Bone marrow (tissue), 2 donors: ENCODE measurements at places on chromosomes 6 and 20.

GRCh38 chr20:44590980-44591778 is 8.8 kb downstream of the PKIG start:
- DNase-seq = no peak

GRCh38 chr6:149089510-149089909 is 228.0 kb upstream of the TAB2 start:
- no peak for DNase-seq

GRCh38 chr20:37205794-37206193 is 26.4 kb upstream of the MROH8 start:
- no peak for DNase-seq

DNA sequence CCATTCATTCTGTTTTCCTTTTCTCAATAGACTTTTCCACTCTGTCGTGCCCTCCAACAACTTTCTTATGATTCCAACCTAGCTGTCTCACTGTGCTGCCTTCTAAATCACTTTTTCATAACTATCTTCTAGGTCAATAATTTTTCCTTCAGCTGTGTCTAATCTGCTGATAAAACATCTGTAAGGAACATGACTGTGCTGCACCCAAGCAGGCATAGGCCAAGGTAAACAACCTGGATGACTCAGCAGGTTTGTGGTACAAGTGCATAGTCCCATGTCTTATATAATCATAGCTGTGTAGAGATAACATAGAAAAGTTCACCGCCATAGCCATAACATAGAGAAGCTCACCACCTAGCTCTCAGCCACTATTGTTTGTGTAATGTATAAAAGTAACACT is 332.3 kb downstream of the PLCB1 start:
- DNase-seq = no peak

- no peak for DNase-seq
These were observed 465.4 kb downstream of the CD109 start for GRCh38 chr6:74161380-74161779.

DNA sequence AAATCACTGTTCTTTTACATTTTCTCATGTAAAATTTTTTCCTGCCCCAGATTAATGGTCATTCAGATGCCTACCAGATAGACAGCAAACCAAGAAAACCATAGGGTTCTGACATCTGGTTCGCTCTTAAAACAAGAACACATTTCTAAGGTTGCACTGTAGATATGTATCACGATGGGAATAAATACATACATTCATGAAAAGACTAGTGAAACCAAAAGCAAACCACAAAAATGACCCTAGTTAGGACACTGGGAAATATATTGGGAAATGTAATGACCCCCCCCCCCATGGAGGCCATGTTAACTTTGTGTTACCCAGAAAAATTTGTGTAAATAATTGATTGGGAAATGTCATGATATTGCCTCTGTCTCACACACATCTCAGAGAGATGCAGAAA is 37.5 kb downstream of the MTFR2 start:
- DNase-seq = no peak

- no peak for DNase-seq
These were observed 170.0 kb upstream of the LAMA2 start for GRCh38 chr6:128712898-128713297.

- DNase-seq = no peak
These were observed 4.1 kb upstream of the ZNF335 start for GRCh38 chr20:45976086-45976485.

DNA sequence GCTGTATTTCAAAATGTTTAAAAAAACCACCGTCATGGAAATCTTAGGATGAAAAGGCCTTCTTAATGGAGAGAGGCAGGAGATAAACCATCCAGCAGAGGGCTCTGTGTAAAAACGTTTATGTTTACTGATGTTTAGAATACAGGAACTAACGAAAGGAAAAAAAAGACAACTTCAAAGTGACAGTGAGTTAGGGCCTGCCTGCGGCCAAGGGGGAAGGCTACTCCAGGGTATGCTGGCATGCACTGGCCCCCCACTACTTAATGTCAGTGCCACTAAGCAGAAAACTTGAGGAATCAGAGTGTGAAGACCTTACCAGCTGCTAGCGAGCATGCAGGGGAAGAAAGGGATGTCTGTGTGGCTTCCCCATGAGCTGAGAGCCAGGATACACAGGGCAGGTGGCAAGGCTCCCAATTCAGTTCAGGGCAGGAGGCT is 47.7 kb downstream of the AKAP7 start:
- peak; percentile 64 for DNase-seq

DNA sequence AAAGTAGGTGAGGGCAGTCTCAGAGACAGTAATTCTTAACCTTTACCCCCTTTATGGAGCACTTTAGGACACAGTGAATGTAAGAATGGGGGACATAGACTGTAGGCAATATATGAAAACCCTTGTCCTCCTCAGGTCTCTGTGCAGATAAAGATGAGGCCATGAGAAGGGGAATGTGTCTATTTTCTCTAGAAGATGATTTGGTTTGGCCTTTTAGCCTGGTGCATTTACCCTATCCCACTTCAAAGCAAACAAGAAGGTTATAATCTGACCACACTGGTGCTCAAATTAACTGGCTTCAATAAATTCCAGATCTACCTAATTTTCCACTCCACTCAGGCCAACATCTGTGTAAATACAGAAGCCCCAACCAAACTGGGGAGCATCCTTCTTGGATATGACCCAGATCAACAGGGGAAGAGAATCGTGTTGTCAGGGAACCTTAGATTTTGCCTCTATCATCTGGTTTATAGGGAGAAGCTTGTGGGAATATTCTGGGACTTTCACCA is 42.4 kb downstream of the RIPOR2 start:
- DNase-seq = no peak

- no peak for DNase-seq
These were observed 107.5 kb upstream of the EDN1 start for GRCh38 chr6:12182676-12183075.

DNA sequence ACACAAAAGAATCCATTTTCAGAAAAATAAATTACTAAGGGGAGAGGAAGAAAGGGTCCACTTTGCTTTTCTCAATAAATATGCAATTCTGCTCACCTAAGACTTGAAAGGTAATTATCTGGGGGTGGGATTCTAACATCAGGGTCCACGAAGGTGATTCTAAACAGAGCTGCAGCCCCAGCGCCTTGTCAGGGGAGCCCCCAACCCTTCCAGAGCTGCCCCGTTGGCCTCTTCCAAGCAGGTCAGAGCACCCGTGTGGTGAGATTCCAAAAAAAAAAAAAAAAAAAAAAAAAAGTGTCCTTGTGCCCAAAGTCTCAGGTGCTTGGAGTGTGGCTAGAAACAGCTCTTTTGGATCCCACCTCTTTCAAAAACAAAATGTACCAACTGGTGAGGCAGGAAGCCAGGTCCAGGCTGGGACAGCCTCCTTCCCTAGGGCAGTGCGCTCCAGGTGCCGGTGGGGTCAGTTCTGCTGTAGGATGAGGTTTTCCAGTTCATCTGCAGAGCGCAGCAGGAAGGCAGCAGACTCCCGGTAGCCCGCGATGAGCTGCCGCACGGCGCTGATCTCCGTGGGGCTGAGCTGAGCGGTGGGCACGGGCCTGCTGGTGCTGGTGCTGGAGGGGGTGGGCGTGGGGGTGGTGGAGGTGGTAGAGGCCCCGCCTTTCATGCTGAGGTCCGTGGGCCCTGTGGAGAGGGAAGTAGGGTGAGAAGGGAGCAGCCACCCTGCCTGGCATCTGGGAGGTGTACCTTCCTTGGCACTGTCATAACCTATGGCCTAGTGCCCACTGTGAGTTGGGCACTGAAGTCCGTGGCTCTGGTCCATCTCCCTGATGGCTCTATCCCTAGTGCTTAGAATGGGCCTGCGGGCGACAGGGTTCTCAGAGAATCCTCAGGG is 89.3 kb downstream of the ASXL1 start:
- no peak for DNase-seq

- no peak for DNase-seq
These were observed 95.6 kb upstream of the SLC35B3 start for GRCh38 chr6:8530785-8531435.

- no peak for DNase-seq
These were observed 17.6 kb downstream of the WRNIP1 start for GRCh38 chr6:2782825-2783187.

DNA sequence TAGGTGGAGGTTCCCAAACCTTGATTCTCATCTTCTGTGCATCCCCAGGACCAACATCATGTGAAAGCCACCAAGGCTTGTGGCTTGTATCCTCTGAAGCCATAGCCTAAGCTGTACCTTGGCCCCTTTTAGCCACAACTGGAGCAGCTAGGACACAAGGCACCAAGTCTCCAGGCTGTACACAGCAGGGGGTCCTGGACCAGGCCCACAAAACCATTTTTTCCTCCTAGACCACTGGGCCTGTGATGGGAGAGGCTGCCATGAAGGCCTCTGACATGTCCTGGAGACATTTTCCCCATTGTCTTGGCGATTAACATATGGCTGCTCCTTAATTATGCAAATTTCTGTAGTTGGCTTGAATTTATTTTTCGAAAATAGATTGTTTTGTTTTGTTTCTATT is 114.8 kb upstream of the LAMA2 start:
- DNase-seq = no peak

- no peak for DNase-seq
These were observed 3.9 kb downstream of the CNPY3 start for GRCh38 chr6:42933205-42933604.

GRCh38 chr20:37114012-37114411 is 18.2 kb upstream of the RBL1 start:
- no peak for DNase-seq

- no peak for DNase-seq
These were observed 470.6 kb upstream of the AGPAT4 start for GRCh38 chr6:161744211-161745067.

GRCh38 chr20:63238031-63238430 is 2.3 kb downstream of the BIRC7 start:
- no peak for DNase-seq

- DNase-seq = no peak
These were observed 24.9 kb downstream of the ITCH start for GRCh38 chr20:34388000-34388399.

DNA sequence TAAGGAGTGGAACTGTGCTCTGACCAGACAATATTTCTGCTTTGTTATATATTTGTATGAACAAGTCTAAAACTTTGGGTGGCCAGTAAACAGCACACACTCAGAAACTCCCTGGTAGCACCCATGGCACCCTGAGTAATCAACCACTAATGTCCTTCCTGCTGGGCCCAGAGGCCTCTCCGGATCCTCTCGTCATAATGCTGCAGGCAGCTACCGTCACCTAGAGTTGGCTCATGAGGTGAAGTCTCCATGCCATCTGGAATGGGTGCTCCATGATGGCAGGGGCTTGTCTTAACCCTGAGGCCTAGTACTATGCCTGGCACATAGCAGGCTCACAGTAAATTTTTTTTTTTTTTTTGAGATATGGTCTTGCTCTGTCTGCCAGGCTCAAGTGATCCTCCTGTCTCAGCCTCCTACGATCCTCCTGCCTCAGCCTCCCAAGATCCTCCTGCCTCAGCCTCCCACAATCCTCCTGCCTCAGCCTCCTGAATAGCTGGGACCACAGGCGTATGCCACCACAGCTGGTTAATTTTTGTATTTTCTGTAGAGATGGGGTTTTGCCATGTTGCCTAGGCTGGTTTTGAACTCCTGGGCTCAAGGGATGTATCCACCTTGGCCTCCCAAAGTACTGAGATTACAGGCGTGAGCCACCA is 3.0 kb upstream of the SDCBP2 start:
- no peak for DNase-seq

DNA sequence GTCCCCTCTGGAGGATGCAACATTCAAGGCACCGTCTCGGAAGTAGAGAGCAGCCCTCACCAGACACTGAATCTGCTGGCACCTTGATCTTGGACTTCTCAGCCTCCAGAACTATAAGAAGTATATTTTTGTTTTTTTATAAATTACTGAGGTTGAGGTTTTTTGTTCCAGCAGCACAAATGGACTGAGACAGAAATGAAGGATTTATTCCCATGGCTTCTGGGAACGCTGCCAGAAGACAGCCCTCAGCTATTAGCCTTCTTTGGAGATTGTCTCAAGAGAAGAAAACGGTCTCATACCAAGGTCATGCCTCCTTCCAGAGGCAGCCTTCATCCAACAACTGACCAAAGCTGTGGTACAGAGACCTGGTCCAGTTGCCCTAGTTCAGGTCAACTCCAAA is 85.4 kb downstream of the CHMP4B start:
- DNase-seq = no peak

GRCh38 chr6:128443553-128443952 is 76.8 kb downstream of the PTPRK start:
- DNase-seq = no peak

GRCh38 chr6:162621246-162621645 is 106.3 kb downstream of the PRKN start:
- no peak for DNase-seq

DNA sequence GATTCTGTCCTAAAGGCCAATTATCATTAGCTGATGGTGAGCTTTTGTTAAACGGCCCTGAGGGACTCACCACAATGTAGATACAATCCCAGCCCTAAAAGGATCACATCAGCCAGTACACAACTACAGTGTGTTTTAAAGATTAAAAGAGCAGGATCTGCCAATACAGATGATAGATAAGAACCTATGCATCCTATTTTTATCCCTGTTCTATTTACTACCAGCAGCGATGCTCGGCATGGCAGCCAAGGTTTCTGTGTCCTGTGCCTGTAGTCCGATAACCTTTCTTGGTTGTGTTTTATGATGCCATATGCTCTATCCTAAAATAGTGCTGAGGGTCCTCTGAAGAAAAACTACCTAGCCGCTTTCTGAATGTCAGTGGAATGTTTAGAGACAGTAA is 289.4 kb downstream of the PHACTR1 start:
- DNase-seq = no peak

GRCh38 chr6:33854572-33855030 is 50.8 kb upstream of the MLN start:
- peak; percentile 31 for DNase-seq

GRCh38 chr20:63054103-63054474 is 47.3 kb upstream of the BHLHE23 start:
- DNase-seq = no peak

GRCh38 chr6:111150577-111150976 is 63.3 kb downstream of the SLC16A10 start:
- DNase-seq = no peak

GRCh38 chr6:46273911-46274310 is 103.1 kb upstream of the ENPP5 start:
- DNase-seq = no peak

DNA sequence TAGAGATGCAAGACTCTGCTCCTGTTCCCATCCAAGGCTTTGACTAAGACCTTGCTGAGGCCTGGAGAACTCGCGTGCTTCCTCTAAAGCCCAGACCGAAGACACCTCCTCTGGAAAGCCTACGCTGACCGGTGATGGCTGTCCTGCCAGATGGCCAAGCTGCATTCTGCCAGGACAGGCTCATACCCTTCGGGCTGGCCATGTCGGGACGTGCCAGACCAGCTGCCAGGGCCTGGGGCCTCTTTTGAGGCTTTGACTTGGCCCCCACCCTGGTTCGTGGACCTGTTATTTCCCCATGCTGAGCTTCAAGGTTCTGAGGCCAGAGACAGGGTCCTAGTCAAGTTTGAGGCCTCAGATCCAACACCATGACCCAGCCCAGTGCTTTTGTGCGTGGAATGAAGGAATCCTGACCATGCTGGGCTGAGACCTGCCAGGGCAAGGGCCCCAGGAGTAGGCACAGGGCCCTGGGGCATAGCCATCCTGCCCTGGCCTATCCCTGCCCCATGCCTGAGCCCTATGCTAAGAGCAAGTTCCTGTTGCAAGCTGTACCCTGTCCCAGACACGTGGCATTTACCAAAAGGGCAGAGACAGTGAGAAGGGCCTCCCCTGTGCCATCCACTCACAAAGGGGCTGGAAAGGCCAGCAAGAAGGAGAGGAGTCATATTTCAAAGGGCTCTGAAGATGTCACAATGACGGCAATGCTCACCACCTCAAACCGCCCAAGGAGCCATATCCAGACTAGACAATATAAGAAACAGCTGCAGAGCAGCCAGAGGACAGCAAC is 42.8 kb downstream of the MRPL14 start:
- DNase-seq = no peak
